NCI-H1105 treated with DMSO at 0.1 percent for 48 hours (cell line): ENCODE measurements at places on chromosomes 16 and 17.
A peak's percentile ranks its signal among the peaks of the same experiment; 100 is the strongest.

GRCh38 chr16:84082835-84083569 is 33.7 kb downstream of the MBTPS1 start:
- no peak for DNase-seq

DNA sequence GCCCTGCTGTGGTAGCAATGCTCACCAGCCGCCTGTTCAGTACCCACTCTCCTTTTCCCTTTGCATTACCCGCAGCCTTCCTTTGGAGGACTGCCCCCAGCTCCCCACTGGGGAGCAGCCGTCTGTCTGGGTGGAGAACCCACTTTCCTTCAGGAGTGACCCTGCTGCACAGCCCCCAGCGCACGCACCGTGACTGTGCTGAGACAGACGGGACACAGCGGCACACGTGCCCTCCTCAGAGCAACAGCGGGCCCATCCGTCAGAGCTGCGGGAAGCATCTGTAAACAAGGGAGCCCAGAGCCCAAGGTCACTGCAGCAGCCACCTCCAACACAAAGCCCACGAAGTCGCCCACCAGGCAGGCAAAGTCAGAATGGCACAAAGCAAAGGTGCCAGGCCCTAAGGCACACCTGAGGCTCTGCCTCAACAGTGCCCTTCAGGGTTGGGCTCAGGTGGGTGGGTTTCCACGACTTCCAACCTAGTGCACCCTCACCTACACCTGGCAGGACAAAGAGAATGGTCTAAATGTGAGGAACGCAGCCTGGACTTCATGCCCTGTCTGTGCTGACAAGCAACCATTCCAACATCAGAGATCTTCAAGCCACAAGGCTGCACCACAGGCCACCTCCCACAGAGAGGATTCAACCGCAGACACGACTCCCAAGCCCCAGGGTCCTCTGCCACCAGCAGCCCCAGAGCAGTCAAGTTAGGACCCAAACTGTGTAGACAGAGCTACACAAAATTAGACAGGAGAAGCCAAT is 9.9 kb downstream of the AXIN1 start:
- DNase-seq = no peak

- no peak for DNase-seq
Observed at GRCh38 chr17:43353393-43353792, 45.4 kb upstream of the ARL4D start.

GRCh38 chr17:64171041-64171440 is 41.1 kb upstream of the ERN1 start:
- no peak for DNase-seq

- DNase-seq = no peak
Observed at GRCh38 chr17:66378296-66378695, 75.9 kb downstream of the PRKCA start.

DNA sequence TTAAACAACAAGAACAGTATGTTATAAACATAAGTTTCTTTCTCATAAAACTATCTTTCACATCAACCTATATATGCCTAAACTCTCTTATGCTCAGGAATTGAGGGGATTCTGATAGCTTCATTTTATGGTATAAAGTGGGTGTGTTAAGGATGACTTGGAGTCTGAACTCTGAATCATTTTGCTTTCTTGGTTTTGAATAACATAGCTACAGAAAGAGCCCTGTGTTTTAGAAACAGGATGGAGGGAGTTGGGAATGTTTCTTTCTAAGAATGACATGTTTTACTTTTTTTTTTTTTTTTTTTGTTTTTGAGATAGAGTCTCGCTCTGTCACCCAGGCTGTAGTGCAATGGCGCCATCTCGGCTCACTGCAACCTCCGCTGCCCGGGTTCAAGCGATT is 50.1 kb downstream of the RHOT1 start:
- DNase-seq = no peak

DNA sequence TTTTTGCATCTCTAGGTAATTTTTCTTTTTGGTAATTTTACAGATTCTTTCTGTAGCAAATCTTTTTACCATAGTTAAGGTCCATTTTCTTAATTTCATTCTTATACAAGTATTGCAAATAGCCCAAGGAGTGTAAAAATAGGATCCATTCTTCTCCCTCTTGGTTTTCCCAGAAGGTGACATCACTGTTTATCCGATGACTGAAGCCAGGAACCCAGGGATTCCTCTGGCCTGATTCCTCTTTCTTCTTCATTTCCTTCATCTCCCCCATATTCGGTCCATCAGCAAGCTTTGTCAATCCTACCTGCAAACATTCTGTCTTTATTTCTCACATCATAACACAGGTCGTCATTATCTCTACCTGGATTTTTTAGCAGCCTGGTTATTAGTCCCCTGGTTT is 5.3 kb downstream of the RBBP6 start:
- DNase-seq = no peak

GRCh38 chr17:37106049-37106448 is 157.3 kb downstream of the AATF start:
- no peak for DNase-seq

DNA sequence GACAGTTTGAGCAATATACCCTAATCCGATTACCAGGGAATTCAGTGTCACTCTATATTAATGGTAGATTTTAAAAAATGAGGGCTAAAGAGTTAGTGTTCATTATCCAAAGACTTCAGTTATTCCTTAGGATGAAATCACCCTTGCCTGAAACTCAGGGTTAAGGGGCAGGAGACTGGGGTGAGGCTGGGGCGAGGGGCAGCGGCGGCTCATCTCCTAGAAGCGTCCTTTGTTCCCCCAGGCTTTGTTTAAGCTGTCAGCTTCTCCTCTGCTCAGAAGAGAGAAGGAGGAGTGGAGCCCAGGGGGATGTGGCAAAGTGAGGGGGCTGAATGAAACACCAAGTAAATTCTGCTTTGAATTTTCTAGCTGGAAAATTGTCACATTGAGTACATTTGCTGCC is 117.7 kb upstream of the ELAC2 start:
- no peak for DNase-seq

- DNase-seq = no peak
Observed at GRCh38 chr17:45291171-45291805, 25.5 kb downstream of the MAP3K14 start.

DNA sequence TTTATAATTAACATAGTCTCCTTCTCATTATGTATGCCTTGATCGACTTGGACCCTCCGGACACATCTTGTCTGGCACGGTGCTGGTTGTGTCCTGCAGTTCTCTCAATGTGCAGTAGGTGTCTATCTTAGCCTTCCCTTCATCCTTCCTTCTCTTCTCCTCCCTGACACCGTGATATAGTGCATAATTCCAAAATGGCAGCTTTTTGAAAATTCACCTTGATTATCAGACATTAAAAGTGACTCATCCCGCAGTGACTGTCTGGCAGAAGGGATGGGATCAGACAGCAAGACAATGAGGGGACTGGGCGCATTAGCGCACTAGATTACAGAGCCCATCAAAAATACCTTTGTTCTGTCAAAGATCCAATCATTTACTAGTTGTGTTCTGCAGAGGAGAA is 70.0 kb upstream of the PMFBP1 start:
- DNase-seq = peak; percentile 26

DNA sequence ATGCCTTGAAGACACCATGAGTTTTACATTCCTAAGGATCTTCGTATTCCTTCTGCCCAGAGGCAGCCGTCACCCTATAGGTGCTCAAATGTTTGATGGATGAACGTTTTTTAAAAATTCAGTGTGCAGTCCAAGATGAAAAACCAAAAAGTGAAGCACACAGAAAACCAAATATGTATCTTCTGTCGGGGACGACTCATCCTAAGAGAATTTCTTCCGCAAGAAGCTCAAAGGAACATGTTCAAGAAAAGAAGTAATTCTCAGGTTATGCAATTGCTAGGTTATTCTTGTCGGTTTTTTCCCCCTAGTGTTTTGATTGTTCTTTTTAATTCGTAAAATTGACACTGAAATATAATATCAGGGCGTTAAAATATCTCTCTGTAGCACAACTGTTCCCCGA is 1.4 kb downstream of the CENPV start:
- DNase-seq = no peak
